ENCODE measurements at places on chromosomes 5 and 9.

GRCh38 chr5:57791875-57792274, 309.3 kb upstream of the ACTBL2 start:
- DNase-seq: no peak

DNA sequence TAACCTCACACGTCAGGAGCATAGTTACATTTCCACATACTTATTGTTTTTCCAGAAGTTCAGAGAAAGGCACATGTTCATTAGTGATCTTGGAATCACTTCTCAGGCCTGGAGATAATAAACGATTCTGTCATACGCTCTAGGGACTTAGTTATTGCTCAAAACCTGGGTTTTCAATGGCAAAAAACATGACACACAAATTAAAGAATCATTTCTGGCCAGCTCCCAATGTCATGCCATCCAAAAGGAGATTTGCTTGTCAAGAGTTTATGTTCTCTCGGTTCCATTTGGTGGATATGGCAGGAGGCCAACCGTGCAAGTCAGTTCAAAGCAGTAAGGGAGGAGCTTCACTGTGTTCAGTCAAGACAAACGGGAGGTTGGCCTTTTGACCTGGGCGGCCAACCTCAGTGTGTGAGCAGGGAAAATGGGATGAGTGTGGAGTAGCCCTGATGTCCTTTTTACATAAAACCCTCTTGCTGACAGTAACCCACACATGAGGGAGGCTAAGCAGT, 123.4 kb downstream of the NXNL2 start:
- DNase-seq: no peak

DNA sequence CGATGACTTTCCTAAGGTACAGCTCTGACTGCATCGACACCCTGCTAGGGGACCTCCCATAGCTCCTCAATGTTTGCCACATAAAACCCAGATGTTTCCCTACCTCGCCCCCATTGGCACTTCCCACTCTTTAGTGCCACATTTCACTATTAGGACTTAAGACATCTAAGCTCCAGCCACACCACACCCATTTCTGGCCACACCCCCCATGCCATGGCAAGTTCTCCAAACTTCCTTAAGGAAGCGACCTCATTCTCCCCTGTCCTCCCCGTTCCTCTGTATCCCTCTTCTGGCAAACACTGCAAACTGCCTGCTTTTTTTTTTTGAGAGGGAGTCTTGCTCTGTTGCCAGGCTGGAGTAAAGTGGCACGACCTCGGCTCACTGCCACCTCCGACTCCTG, 62.9 kb downstream of the USP20 start:
- DNase-seq: no peak

DNA sequence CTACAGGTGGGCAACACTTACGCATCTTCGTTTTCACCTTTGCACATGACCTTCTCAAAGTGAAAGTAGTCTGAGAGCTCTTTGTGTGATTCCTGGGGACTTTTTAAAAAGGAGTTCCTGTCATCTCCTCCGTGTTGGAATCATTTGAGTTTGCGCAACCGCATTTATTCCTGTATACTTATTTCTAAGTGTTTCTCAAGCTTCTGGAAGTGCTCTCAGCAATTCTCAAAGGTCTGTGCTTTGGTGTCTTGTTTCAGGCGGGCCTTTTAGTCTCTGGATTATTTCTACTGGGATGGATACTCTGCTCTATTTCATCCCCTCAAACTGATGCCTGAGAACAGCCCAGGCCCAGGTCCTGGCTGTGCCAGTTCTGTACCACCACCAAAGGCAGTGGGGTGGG, 226.5 kb upstream of the TUT7 start:
- no peak for DNase-seq

DNA sequence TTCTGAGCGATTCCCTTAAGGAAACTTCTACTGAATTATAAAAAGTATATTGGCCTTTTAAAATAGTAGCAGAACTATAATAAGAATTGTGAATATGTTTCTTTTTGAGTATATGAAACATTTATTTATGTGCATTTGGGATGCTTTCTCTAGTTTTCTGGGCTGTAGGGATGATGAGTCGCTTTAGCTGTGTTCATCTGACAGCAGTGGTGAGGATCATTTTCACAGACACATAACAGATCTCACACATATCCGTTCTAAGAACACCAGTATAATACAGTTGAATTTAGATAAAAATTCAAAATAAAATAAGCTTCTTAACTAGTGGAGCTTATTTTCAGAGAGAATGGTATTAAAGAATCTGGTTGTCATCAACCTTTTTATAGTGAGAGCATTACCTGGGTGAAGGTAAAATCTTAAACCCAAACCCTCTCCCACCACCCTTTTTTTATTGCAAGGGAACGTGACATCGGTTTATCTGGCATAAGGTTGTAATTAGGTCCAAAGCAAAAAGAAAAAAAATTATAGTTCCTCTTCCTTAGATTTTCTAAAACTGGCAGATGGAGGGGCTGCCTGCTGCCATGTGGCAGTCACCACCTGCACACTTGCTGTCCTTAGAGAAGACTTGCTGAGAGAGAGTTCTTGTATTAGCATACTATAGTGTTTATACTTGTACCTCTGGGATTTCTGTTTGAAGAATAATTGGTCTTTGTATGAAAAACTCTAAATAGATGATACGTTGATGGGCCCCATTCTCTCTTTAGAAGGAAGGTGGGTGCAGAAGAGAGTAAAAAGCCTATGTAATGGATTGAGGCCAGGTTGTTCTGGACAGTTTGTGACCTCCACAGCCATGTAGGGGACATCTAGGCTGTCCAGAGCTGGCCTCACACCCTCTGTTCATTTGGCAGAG, 86.8 kb downstream of the CAMK4 start:
- no peak for DNase-seq

GRCh38 chr9:109477258-109478050, 20.7 kb downstream of the PTPN3 start:
- DNase-seq: peak; percentile 51
